ENCODE measurements at places on chromosomes 6 and 20. TPM values are rescaled to one million over a fixed set of nuclear protein-coding genes. Genes with fewer than 3 reads are reported as not detected.

CEP57L1 gene
- total RNA-seq = 7.7 TPM

DNA sequence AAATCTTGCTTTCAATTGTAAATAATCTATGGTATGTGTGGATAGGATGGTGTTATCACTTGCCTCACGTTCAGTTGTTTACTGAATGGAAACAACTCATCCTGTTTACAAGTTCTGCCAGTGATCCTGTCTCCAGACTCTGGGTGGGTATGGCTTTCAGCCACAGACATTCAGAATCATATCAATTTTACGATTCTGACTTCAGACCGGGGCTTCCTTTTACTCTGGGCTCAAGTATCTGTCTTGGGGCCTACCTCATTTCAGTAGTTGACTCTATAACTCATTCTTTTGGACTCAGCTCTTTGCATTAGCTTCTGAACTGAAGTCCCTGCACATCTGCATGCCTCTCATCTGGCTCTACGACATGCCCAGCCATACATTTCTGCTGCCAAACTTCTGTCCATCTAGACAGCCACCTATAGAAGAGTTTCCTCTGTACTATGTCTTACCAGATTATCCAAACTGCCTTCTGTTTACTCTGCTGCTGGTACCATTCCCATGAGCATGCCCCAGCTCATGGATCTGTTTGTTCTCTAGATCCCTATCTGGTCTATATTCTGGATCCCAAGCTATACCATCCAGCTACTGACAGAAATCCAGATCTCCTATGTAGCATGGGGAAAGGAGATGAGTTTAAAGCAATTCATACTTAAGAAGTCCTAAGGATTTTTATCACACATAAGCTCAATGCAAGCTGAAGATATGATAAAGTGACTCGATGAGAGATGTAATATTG lies 34.3 kb downstream of the FYN start:
- no peak overlapping the region for H3K4me3 ChIP-seq
- no peak overlapping the region for H3K27ac ChIP-seq
- H3K27me3 ChIP-seq = no peaks in the 10 kb centered on the region
- no peak for DNase-seq
- peaks cover 6% of the 10 kb centered on the region for H3K4me1 ChIP-seq

GRCh38 chr6:13841936-13842335 lies 27.6 kb upstream of the MCUR1 start:
- H3K27ac ChIP-seq = no peak overlapping the region
- no peaks in the 10 kb centered on the region for H3K4me1 ChIP-seq
- no peaks in the 10 kb centered on the region for H3K36me3 ChIP-seq
- no peak for DNase-seq
- no peaks in the 10 kb centered on the region for H3K27me3 ChIP-seq

RAET1G gene
- not detected for total RNA-seq

KIF25 gene
- not detected for total RNA-seq

DNA sequence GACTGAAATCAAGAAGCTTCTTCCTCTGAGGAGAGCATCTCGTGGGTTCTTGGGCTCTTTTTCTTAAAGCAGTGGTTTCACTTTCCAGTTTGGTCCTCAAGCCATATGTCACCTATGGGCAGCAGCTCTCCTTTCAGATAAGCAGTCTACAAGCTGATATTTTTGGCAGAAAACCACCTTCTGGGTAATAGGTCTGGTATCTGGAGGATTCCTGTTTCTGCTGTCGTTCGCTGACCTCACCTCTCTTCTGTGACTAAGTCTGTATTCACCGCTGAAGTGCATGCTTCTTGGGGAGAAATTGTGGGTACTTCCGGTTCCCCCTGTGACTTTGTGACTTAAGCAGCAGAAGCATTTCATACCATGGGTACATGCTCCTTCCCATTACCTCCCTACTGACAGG lies 193.6 kb downstream of the EDN1 start:
- H3K36me3 ChIP-seq = no peaks in the 10 kb centered on the region
- DNase-seq = no peak
- no peak overlapping the region for H3K4me3 ChIP-seq
- no peak overlapping the region for H3K27ac ChIP-seq
- H3K27me3 ChIP-seq = no peaks in the 10 kb centered on the region
- H3K4me1 ChIP-seq = no peaks in the 10 kb centered on the region

SAMD10 gene
- total RNA-seq = 0.83 TPM

GRCh38 chr6:169271158-169271876 lies 17.7 kb upstream of the THBS2 start:
- no peaks in the 10 kb centered on the region for H3K36me3 ChIP-seq
- H3K4me3 ChIP-seq = no peak overlapping the region
- no peaks in the 10 kb centered on the region for H3K4me1 ChIP-seq
- DNase-seq = no peak
- H3K27ac ChIP-seq = peak overlapping the region; percentile 82
- no peaks in the 10 kb centered on the region for H3K27me3 ChIP-seq

- H3K36me3 ChIP-seq = no peaks in the 10 kb centered on the region
- H3K27ac ChIP-seq = no peak overlapping the region
- no peaks in the 10 kb centered on the region for H3K4me1 ChIP-seq
- DNase-seq = no peak
- no peaks in the 10 kb centered on the region for H3K27me3 ChIP-seq
- no peak overlapping the region for H3K4me3 ChIP-seq
Measured at GRCh38 chr6:99501762-99502161, 13.5 kb downstream of the USP45 start.

PPT2 gene
- total RNA-seq = 35.1 TPM

- no peak for DNase-seq
- H3K36me3 ChIP-seq = no peaks in the 10 kb centered on the region
- H3K27ac ChIP-seq = no peak overlapping the region
- H3K4me1 ChIP-seq = no peaks in the 10 kb centered on the region
- H3K27me3 ChIP-seq = no peaks in the 10 kb centered on the region
- no peak overlapping the region for H3K4me3 ChIP-seq
Measured at GRCh38 chr6:111916747-111917146, 43.5 kb upstream of the FYN start.

- H3K4me1 ChIP-seq = no peaks in the 10 kb centered on the region
- no peak for DNase-seq
- no peaks in the 10 kb centered on the region for H3K27me3 ChIP-seq
- H3K4me3 ChIP-seq = no peak overlapping the region
- no peak overlapping the region for H3K27ac ChIP-seq
Measured at GRCh38 chr6:31933537-31933936, 6.0 kb downstream of the C2 start.

DNA sequence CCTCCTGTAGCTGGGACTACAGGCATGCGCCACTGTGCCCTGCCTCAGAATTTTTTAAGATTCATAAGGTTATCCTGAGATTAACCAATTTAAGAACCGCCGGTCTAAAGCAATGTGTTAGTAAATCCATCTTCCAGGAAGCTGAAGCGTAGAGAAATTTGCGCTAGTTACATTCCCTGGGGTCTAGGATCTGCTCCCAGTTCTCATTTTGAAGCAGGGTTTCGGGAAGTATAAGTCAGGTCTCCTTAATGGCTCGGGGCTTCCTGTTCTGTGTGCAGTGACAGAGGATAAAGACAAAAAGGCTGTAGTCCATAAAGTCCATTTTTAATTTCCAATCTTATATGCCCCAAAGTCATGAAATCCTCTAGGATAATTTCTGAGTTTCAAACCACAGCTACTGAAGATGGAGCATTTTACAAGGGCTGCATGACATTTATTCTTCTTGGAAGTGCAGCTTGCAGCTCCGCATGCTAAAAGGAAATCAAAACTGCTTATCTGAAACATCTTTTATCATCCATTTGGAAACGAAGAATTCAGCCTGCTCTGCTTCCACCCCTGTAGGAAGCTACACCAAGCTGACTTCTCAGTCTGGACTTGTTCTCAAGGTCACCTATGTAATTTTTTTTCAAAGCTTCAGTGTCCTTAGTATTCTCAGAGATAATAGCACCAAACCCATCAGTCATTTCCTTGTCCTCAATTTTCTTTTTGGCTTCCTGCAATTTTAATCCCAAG lies 326.1 kb downstream of the PRL start:
- H3K36me3 ChIP-seq = no peaks in the 10 kb centered on the region
- no peaks in the 10 kb centered on the region for H3K4me1 ChIP-seq
- H3K27ac ChIP-seq = peak overlapping the region; percentile 58
- H3K4me3 ChIP-seq = no peak overlapping the region

- peaks cover 8% of the 10 kb centered on the region for H3K4me1 ChIP-seq
- no peak overlapping the region for H3K27ac ChIP-seq
- H3K27me3 ChIP-seq = no peaks in the 10 kb centered on the region
- DNase-seq = peak; percentile 13
- no peak overlapping the region for H3K4me3 ChIP-seq
Measured at GRCh38 chr20:57659517-57660180, 39.4 kb upstream of the ZBP1 start.

GRCh38 chr6:135322427-135323201 lies 141.5 kb downstream of the MYB start:
- no peaks in the 10 kb centered on the region for H3K4me1 ChIP-seq
- no peak overlapping the region for H3K4me3 ChIP-seq
- DNase-seq = no peak
- no peak overlapping the region for H3K27ac ChIP-seq
- no peaks in the 10 kb centered on the region for H3K36me3 ChIP-seq
- H3K27me3 ChIP-seq = no peaks in the 10 kb centered on the region

- H3K27ac ChIP-seq = peak overlapping the region; percentile 94
- H3K36me3 ChIP-seq = no peaks in the 10 kb centered on the region
- no peak for DNase-seq
- H3K27me3 ChIP-seq = no peaks in the 10 kb centered on the region
- peak overlapping the region; percentile 86 for H3K4me3 ChIP-seq
Measured at GRCh38 chr20:17681726-17682102, 328 bp downstream of the RRBP1 start.

DNA sequence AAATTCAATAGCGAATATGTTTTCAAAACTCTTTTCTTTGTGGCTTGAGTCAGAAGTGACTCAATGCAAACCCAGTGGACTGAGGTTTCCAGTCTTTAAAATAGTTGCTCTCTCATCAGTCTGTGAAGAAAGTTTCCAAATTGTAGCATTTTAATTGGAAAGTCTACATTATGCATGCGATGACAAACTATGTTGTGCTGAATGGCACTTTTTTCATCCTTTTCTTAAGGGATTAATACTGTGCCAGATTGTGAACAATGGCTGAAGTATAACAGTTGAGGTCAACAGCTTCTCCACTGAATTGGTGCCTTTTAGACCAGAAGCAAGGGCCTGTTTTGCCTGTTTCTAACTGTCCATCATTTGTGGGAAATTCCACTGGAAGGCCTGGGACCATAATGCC lies 377.1 kb downstream of the BTBD9 start:
- no peak overlapping the region for H3K4me3 ChIP-seq
- no peak for DNase-seq

DNA sequence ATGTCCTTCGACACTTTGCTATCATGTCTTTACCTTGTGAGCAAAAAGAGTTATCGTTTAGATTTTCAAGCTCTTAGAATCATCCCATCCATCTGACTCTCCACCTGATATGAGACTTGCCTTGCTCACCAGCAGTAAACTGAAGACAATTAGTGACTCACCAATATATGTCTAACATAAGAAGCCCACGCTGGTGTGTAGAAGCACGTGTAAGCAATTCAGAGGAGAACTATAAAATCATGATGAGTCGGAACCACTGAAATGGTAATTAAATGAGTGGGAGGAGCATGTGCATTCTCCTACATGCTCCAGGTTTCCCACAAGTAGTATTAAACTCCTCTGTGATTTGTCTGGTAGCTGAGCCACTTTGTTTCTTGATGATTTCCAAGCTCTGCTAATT lies 181.6 kb upstream of the RNF217 start:
- H3K4me1 ChIP-seq = no peaks in the 10 kb centered on the region
- no peak for DNase-seq
- H3K27me3 ChIP-seq = no peaks in the 10 kb centered on the region
- no peak overlapping the region for H3K4me3 ChIP-seq
- no peak overlapping the region for H3K27ac ChIP-seq

Data from uterus (tissue), 4 donors.